Stimulated activated CD4-positive, alpha-beta T cell treated with anti-CD3 and anti-CD28 coated beads, Interleukin-2, amount 100 ng/mL, for 48 hours (primary cell): ENCODE measurements at places on chromosomes 5 and 9.
A peak's percentile ranks its signal among the peaks of the same experiment; 100 is the strongest.

- DNase-seq, result no peak
Observed at GRCh38 chr9:125258160-125258785, 3.4 kb upstream of the GAPVD1 start.

DNA sequence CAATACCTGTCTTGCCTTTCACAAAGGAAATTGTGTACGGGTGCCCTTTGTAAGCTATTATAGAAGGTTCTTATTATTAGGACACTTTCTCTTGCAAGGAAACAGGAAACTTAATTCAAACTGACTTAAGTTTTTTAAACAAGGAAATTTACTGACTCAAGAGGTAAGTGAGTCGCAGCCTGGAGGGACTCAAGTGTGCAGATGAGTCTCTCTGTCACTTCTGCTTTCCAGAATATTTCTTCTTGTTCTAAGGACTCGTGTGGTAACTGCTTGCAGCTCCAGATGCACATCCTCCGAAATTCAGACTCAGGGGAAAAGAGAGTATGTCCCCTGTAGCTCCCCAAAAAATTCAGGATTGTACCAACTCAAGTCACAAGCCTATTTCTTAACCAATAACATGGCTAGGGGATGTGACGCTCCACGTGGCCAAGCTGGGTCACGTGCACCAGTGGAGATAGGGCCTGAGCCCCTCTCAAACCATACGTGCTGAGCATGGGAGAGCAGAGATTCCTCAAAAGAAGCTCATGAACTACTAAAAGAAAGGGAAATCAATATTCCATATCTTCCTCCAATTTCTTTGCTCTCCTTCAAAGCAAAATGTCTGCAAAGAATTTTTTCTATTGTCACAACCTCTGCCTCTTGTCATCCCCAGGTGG, 49.2 kb upstream of the ERCC6L2 start:
- no peak for DNase-seq

GRCh38 chr5:72633041-72633445, 125.8 kb upstream of the ZNF366 start:
- DNase-seq, result no peak

DNA sequence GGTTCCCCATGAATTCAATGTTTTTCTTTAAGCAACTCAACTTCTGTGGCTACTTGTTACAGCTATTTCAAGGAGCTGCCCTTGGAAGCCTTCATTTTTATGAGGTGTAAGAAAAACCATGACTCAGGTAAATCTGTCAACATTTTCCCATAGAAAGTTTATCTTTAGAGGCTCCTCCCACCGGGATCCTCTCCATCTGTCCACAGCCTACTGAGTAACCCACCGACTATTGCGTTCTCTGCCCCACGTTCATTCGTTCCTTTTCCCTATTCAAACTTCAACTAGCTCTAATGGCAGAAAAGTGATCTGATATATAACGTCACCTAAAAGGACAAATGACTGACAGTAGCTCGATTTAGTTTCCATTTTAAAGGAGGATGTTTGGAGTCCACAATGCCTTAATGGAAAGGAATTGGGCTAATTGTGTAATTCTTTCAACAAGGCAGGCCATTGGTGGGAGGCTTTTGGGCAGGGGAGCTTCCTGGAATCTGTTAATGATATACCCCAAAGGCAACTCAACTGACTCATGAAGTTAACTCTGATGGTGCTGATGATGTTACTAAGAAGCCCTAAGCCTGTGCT, 29.3 kb upstream of the NR3C1 start:
- no peak for DNase-seq

GRCh38 chr9:89367281-89367680, 49.0 kb downstream of the SECISBP2 start:
- DNase-seq, result no peak

- no peak for DNase-seq
Observed at GRCh38 chr9:100070104-100071041, 28.4 kb downstream of the ERP44 start.

- no peak for DNase-seq
Observed at GRCh38 chr5:86070719-86071118, 547.0 kb upstream of the COX7C start.

- no peak for DNase-seq
Observed at GRCh38 chr5:75601567-75601966, 9.7 kb upstream of the ANKDD1B start.

GRCh38 chr5:54484219-54484894, 28.9 kb downstream of the HSPB3 start:
- no peak for DNase-seq

DNA sequence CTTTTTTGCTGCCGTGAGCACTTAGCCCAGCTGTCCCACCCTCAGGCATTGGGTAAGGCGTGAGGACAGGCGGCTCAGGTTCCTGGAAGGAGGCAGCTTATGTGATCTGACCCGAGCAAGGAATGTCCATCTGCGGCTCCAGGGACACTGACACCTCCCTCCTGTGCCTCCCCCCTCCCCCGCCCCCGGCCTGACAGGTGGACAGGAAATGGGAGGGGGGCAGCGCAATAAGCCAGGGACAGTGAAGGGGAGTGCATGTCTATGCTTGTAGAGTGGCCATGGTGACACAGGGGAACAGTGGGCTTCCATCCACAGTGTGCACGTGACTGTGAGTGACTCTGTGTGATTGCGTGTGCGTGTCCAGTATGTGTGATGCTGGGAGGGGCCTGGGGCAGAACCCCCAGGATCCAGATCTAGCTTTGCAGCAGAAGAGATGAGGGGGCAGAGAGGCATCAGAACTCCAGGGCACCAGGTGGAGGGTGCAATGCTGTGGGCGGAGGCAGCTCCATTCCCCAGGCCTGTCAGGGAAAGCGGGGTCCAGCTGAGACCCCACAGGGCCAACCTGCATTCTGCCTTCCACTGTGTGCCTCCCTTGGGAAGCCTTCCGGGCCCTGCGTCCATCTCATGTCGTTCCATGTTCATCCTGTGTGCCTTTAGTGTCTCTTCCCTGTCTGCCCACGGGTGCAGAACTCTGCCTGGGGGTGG, 30.5 kb downstream of the CNTFR start:
- DNase-seq, result no peak

- peak; percentile 34 for DNase-seq
Observed at GRCh38 chr9:95724253-95724991, 151.1 kb upstream of the ERCC6L2 start.

DNA sequence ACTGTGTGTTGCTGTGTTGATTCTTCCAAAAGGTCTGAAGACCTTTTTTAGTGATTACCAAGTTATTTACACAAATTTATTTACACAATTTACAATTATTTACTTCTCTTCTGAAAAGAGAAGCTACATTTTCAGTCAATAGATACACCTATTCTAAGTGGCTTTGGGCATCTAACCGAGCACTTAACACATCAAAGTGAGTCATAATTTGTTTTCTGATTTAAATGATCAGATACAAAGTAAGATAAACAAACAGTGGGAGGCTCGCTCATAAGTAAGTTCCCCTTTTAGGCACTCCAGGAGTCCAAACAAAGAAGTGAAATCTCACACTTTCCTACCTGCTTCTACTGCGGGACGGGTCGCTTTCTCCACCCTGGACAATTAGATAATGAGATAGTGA, 90.2 kb downstream of the APBA1 start:
- DNase-seq, result no peak

- no peak for DNase-seq
Observed at GRCh38 chr9:113597390-113598241, 134.1 kb downstream of the RGS3 start.

GRCh38 chr5:6338135-6338534, 40.2 kb downstream of the MED10 start:
- DNase-seq, result no peak
